Fibroblast of the aortic adventitia (primary cell): ENCODE measurements at places on chromosomes 12 and 14.

DNA sequence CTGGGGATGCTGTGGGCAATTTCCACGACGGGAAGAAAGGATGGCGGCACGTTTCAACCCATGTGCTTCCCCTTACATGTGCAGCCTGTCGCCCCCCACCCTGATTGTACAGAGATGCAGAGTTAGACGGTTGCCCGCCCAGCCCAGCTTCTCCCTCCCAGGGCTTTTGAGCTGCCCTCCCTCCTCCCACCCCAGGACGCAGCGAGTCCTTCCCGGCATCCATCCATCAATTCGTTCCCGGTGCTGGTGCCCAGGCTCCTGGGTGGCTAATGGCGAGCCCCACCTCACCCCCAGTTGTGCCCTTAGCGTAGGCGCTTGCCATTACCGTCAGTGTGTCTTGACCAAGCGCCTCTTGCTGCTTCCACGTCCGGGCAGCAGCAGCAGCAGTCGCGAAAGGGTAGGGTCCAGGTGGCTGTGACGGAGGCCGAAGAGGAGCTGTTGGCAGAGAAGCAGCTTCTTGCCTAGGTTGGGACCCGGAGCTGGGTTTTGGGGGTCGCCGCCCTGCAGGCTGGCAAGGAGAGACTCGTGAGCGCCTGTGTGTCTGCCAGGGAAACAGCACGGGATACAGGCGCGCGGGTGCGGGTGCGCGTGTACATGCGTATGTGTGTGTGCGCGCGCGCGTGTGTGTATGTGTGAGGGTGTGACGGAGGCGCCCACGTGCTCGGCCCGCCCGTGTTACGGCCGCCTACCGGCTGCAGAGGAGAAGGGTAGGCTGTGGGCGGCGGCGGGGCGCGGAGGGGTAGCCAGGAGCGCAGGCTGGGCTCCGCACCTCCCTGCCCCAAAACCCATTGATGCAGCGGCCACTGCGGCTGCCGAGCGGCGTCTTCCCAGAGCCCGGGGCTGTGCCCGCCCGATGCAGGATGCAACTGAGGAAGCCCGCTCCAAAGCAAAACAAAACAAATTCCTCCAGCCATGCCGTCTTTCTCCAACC lies at the start of gene SLC6A15:
Gene SLC6A15, minus strand, starts transcription at position 602 of the 931 bp plus-strand sequence. CDS start 20,679 bp downstream, outside the sequence.
- peak; percentile 86 for DNase-seq

- DNase-seq: no peak
These were observed 1.5 kb downstream of the LGR5 start for GRCh38 chr12:71440763-71441748.

DNA sequence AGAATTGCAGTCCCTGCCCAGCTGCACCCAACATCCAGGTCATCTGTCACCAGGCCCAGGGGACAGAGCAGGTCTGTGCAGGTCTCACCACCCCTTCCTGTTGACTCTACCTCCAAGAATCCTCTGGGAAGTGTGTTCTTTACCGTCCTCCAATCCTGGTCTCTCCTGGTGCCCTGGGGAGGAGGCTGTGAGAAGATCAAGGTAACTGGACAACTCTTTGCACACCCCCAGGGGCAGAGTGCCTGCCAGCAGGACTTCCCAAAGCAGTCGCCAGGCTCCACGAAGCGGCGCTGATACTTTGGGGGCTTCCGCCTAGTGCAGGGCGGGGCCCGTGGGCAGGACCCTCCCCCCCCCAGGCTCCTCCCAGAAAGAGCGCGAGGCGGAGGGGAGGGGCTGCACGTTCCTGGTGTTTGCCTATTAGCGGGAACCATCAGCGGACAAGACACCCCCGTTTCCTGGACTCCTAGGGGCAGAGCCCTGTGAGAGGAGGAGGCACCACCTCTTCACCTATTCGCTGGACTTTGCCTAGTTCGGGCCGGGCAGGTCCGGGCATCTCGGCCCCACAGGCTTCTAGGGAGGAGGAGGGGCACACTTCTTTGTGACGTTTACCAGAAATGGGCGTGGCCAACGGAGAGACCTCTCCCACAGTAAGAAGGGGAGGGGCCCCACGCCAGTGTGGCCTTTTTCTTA lies 918.0 kb downstream of the AACS start:
- peak; percentile 39 for DNase-seq

DNA sequence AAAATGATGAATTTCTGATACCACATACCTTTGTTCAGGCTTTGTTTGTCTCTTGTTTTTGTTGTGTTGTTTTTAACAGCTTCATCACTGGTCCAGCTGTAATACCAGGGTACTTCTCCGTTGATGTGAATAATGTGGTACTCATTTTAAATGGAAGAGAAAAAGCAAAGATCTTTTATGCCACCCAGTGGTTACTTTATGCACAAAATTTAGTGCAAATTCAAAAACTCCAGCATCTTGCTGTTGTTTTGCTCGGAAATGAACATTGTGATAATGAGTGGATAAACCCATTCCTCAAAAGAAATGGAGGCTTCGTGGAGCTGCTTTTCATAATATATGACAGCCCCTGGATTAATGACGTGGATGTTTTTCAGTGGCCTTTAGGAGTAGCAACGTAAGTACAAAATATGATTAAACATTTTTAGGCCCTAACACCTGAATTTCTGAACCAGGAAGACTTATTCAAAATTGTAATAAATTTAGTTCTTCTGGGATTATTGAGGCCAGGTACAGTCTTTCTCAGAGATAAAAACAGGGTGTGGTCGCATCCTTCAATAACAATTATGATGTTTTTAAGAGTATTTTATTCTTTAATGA lies 22.4 kb downstream of the RXYLT1 start:
- peak; percentile 56 for DNase-seq

DNA sequence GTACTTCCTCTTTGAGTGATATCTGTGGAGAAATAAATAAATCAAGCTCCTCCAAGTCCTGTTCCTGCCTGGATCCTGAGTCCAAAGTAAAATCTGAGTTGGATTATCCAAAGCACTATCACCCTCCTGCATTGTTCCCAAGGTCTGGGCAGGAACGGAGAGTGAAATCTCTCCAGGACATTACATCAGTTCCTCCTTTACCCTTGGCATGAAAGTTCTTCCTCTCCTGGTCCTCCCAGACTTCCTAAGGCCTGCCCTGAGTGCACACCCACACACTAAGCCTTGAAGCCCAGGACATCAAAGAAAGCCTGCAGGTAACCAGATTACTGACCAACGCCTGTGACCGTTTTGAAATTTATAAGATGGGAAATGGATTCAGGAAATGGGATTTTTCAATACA lies 206.8 kb upstream of the BCL2L14 start:
- DNase-seq: peak; percentile 68

DNA sequence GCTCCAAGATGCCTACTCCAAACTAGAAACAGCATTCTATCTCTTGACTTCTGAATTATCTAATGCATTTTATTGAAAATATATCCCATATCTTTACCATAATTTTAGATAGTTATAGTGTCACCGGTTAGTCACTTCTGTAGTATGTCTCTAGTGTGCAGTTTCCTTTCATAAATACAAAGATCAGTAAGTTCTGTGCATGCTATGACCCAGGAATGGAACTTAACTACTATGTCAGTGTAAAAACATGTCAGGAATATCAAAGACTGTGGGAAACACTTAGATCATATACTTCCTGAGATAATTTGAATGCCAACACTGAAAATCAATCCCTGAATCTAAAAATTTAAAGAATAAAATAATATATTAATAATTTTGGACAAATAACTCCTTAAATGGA lies 237.6 kb downstream of the ATXN7L3B start:
- DNase-seq: no peak

GRCh38 chr12:107311682-107312081 lies 218.3 kb upstream of the CRY1 start:
- no peak for DNase-seq

DNA sequence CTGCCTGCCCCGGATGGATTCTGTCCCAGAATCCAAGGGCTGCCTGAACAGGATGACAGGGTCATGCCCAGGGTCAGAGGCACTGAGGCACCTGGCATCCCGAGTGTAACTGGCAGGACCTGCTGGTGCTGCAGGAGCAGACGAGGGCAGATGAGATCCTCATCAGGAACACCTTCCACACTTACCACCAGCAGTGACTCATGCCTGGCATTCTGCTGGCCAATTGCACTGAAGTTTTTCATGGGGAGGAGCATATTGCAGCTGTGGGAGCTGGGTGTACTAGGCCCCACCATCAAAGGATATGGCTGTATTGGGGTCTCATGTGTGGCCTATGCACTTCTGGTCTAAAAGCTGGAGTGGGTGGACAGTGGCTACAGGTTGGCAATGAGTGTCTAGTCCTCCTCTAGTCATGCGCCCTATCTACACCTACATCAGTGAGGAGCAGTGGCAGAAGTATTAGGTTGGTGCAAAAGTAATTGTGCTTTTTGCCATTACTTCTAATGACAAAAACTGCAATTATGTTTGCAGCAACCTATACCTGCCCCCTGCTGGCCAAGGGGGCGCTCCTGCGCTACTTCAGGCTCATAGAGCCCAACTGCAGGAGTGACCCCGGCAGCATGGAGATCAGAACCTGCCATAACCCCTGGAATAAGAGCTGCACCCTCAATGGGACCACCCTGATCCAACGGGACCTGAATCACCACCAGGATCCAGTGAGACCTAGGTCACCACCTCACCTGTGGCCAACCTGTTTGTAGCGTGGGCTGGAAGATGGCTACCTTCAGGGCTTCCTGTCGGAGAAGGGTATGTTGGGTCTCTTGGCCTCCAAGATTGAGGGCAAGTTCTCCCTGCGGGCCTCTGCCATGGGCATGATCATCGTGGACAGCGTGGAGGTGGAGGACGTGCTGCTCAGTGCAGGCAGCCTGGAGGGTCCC lies 8.0 kb upstream of the C12orf42 start:
- no peak for DNase-seq

DNA sequence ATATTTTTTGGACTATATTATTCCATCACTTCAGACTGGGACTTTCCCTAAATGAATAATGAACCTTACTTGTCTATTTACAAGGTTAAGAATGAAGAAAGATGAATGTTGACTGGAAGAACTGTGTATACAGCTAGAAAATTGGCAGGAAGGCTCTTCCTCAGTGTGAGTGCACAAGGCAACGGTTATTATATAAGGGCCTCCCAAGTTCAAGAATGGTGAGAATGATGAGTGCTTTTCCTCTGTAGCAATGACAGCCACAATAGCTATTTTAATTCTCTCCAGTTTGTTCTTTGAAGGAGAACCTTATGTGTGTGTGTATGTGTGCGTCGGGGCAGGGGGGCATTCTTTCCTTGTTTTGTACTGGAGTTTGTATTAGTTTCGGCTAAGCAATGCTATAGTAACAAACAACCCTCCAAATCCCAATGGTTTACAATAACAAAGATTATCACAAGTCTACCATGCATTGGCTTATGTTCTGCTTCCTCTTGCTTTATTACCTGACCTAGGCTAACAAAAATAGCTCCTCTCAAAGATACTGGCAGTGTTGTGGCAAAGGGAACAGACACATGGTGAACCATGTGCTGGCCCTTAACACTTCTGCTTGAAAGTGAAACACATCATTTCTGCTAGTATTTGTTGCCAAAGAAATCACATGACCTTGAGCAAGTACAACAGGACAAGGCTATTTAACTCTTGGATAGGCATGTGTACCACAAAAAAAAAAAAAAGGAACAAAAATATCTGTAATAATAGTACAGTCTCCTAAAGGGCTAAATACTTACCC lies 139.5 kb downstream of the RMST start:
- DNase-seq: no peak

DNA sequence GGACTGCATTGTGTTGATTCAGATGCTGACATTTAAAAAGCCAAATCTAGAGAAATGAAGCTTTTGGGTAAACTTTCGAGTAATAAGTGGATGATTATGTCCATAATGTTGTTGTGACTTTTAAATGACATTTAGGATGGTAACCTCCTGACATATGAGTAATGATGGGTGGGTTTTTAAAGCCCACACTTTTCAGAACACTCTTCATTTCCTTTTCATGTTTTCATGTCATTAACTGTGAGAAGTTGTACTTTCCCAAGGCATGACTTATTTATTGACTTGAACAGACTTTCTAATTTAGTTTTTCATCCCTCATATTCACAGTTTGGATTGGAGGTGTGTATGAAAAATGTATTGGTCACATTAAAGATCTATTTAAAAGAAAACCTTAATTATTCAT lies 35.5 kb downstream of the RGS6 start:
- DNase-seq: no peak

DNA sequence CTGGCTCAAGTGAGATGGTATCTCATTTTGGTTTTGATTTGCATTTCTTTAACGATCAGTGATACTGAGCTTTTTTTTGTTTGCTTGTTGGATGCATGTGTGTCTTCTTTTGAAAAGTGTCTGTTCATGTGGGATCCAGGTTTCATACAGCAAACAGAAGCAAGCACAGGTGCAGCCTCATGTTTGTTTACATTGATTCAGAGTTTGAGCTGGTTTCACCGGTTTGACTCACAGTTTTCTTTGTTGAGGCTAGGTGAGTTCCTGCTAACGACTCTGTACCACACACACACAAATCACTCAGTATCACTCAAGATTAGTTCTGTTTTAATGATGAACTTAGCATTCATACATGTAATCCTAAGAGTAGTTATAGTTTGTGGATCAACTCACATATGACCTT lies 3.7 kb downstream of the OR10G2 start:
- no peak for DNase-seq

- DNase-seq: no peak
These were observed 62.0 kb downstream of the DACT1 start for GRCh38 chr14:58699681-58700205.

DNA sequence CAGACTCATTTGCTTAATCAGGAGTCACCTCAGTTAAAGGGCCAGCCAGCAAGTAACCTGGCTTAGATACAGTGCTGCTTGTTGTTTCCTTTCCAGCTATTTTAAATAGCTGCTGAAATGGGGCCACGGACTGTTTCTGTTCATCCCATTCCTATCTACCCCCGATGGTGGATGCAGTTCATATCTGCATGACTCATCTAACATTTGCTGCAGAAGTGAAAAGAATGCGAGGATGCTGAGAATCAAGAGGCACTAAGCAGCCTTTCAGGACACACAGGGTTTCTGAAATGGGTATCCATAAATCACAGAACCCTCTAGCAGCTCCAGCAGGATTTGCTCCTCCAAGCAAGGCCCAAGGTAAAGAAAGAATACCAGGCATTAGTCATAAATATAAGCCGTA lies 60.2 kb upstream of the RTRAF start:
- DNase-seq: peak; percentile 55
